ENCODE measurements at places on chromosomes 13 and 19.
A peak's percentile ranks its signal among the peaks of the same experiment; 100 is the strongest.

GRCh38 chr13:110525328-110526319, 35.9 kb downstream of the RAB20 start:
- no peak for DNase-seq

- DNase-seq, result no peak
Observed at GRCh38 chr13:73496711-73497110, 437.9 kb downstream of the KLF5 start.

DNA sequence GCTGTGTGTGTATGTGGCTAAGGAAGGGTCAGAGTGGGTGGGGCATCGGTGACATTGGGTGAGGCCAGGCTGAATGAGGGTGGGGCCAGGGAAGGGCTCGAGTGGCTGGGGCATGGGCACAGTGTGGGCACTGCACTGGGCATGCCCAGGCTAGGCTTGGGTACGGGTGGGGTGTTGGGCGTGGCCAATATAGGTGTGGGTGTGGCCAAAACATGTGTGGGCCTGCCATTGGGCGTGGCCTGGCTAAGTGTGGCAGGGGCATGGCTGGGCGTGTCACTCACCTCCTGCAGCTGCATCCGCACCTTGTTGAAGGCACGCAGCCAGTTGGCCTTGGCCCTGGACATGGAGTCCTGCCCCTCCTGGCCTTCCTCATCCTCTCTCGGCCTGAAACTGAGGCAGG, 33.2 kb downstream of the UNC13A start:
- DNase-seq, result no peak

DNA sequence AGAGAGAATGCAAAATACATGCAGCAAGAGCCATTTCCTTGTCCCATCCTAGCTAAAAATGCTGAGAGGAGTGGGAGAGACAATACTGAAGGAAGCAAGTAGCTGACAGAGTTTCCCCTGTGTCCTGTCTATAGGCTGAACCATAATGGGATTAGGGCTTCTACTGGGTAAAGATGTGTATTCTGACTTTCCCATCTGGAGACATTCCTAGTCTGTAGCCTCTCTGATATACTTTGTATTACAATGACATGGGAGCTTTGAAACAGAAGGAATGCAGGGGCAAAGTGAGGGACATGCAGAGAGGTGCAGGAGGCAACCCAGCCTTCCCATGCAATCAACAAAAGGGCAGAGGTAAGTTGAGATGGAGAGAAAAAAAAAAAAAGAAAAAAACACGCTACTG, 10.5 kb upstream of the GPC6 start:
- DNase-seq, result no peak

DNA sequence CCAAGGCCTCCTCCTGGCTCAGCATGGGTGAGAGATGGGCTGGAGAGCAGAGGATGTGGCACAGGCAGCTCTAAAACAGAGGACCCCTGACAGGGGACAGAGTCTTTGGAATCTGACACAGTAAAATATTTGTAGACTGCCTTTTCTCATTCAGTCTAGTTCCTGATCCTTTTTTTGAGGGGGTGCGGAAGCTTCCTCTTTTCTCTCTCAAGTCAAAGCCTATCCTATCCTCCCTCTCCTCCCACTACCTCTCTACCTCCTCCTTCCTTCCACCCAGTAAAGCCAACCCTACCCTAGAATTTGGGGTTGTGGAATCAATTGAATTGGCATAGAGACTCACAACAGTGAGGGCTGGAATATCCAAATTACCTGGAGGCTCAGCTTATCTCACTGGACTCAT, 82.0 kb downstream of the TEX26 start:
- no peak for DNase-seq

DNA sequence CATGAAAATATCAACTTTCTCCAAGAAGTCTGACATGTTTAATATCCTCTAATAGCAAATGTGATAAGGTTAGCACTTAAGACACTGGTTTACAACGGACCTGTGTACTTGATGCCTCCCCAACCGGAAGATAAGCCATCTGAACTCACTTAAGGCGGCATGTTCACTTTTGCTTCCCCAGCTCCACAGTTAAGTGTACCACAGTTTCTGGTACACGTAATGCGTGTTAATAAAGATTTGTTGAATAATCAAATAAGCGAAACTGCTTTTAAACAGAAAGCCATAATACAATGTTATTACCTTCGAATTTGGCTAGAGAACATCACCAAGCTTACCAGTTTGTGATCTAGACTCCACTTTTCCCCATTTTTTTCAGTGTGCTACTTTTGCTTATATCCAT, 1.4 kb upstream of the PAN3 start:
- no peak for DNase-seq

DNA sequence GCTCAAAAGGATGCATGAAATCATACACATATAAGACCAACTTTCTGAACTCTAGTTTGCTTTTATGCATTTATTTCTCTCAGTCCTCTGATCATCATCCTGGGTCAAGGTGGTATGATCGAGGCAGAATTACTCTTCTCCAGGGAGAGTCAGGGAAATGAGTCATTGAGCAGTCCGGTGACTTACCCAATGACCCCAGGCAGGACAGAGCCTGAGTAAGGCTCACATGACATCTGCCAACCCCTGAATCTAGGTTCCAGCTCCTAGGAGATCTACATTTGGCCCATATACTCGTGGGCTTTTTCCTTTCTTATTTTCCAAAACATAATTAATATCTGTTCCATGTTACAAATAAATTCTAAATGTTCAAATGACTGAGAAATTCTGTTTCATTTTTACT, 502.3 kb downstream of the FOXO1 start:
- no peak for DNase-seq

GRCh38 chr19:6156033-6156432, 20.6 kb downstream of the ACSBG2 start:
- DNase-seq, result no peak

- DNase-seq, result no peak
Observed at GRCh38 chr19:15506074-15506571, 2.2 kb upstream of the CYP4F22 start.

GRCh38 chr19:32350471-32350865, 5.1 kb downstream of the ZNF507 start:
- no peak for DNase-seq

DNA sequence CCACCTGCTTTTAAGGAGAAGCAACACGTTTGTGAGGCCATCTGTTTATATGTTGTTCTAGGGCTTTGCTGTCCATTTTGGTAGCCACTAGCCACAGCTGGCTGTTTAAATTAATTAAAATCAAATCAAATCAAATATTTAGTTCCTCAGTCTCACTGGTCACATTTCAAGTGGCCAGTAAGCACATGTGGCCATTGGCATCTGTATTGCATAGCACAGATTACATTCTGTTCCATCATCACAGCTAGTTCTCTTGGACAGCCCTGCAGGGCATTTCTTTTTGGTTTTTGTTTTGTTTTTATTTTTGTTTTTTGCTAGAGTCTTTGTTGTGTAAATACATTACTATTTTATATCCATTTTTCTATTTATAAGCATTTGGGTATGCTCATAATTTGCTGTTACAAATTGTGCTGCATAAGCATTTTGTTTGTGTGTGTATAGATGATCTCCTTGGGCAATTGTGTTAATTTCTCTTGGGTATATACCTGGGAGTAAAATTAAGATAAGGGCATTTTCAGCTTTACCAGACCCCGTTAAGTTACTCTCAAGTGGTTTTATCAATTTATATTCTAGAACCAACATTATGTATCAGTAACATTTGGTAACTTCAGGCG, 31.3 kb downstream of the SAE1 start:
- DNase-seq, result no peak

GRCh38 chr19:2716275-2716650, 4.9 kb downstream of the DIRAS1 start:
- no peak for DNase-seq

DNA sequence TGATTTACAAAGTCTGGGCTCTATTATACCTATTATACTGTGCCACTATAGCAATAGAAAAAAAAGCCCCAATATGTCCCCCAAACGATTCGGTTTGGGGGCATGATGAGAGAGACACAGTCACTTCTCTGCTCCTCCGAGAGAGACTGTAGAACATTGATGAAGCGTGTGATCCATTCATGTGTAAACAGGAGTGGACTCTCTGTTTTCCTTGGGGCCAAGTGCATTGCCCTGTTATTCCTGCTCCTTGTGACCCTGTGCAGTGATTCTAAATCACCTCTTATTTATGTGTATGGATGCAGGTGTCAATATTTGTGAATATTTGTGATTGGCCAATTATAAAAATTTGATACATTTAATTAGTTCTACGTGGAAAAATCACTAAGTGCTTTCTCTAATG, 17.0 kb downstream of the F10 start:
- no peak for DNase-seq

GRCh38 chr19:48968179-48968661, 3.1 kb downstream of the FTL start:
- DNase-seq, result no peak

- DNase-seq, result no peak
Observed at GRCh38 chr13:43316281-43316680, 292.9 kb downstream of the DNAJC15 start.

DNA sequence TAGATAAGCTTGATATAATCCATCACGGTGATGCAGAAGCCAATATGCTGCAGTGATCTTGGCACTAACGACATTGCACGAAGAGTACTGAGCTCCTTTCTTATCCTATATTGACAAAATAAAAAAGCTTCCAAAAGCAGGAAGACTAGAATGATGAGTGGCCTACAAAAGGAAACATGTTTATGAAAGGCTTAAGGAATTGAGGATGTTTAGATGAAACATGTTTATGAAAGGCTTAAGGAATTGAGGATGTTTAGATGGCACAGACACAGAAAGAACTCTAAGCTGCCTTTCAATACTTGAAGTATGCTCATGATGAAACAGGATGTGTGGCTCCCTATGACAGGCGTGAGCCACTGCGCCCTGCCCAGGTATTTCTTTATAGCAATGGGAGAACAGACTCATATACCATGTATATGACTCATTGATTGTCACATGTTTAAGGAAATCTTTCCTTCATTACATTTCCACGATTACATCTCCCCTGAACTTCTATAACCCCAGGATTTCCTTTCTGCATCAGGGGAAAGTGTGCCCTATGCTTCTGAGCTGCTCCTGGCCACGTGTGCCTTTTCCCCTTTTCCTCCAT, 690.8 kb upstream of the ARGLU1 start:
- DNase-seq, result no peak

- no peak for DNase-seq
Observed at GRCh38 chr13:77535448-77535847, at the start of gene SCEL. Gene SCEL, plus strand, starts transcription at chr13:77535706. Its CDS starts 20,170 bp downstream, at chr13:77555876.

- DNase-seq, result no peak
Observed at GRCh38 chr19:42287017-42287826, 14.7 kb upstream of the PRR19 start.

- no peak for DNase-seq
Observed at GRCh38 chr13:112346173-112346898, 29.8 kb upstream of the SPACA7 start.

DNA sequence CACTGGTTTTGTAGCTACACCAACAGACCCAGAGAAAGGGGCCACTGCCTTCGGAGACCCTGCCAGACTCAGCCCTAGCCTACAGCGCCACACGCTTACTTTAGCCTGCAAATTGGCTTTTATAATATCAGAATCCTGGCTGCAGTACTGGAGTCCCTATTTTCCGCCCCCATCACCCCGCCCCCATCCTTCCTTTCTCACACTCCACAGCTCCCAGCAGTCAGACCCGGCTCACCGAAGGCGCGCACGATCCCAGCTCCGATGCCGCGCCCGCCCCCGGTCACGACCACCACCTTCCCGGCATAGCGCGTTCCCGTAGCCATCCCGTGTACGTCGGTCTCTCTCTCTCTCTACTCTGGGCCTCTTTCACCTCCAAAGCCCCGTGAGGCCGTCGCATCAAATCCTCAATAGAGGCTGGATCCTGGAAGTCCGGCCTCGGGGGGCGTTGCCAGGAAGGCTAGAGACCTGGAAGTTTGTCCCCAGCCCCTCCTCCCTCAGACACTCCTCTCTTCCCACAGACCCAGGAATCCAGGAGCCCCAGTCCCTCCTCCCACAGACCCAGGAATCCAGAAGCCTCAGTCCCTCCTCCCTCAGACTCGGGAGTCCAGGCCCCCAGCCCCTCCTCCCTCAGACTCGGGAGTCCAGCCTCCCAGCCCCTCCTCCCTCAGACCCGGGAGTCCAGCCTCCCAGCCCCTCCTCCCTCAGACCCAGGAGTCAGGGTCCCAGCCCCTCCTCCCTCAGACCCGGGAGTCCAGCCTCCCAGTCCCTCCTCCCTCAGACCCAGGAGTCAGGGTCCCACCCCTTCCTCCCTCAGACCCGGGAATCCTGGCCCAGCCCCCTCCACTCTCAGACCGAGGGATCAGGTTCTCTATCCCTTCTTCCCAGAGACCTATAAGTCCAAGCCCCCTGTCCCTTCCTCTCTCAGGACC, at the start of gene HSD17B14:
HSD17B14 (minus strand) TSS at position 403 of the 929 bp plus-strand sequence; CDS start at position 323, 80 bp downstream.
- DNase-seq, result peak; percentile 1

DNA sequence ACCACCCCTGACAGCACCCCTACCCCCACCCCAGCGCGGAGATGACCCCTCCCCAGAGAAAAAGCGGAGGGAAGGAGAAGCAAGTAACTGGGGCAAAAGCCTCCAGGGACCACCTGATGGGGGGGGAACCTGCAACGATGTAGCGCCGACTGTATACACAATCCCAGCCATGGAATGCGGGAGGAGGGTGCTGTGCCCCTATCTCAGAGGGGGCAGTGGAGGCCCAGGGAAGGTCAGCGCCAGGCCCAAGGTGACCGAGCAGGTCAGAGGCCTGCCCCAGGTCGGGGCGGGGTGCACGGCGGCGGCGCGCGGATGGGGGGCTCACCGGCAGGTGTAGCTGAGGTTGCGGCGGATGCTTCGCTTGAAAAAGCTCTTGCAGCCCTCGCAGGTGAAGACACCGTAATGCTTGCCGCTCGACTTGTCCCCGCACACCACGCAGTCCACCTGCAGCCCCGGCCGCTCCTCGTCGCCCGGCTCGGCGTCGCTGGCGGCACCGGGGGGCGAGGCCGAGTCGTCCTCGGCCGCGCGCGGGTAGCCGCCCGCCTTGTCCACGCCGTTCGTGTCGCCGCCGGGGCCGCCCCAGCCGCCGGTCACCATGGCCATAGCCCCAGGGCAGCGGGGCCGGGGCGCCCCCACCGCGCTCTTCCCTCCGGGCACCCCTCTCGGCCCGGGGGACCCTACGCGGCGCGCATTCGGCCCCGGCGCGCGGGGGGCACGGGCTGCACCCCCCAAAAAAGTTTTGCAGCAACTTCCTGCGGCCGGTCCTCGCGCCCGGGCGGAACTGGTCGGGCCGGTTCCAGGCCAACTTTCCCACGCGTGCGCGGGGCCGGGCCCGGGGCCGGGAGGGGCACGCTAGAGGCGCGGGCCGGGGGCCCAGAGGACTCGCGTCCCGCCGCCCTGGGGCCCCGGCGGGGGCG, 843 bp downstream of the NR2F6 start:
- no peak for DNase-seq
